Astrocyte (in vitro differentiated cells and primary cell): ENCODE measurements at places on chromosomes 1 and 21. TPM values are rescaled to one million over a fixed set of nuclear protein-coding genes. Genes with fewer than 3 reads are reported as not detected.

SPRR2A gene
- total RNA-seq, result not detected in 2 replicates

SYT6 gene
- total RNA-seq, result 0.38 and 0.39 TPM in 2 replicates

TPTE gene
- not detected in 2 replicates for total RNA-seq

HSD11B1 gene
- total RNA-seq, result not detected in 2 replicates

NUF2 gene
- 2.2 and 2.4 TPM in 2 replicates for total RNA-seq

XCL1 gene
- total RNA-seq, result not detected in 2 replicates

RRAGC gene
- 32.4 and 37.3 TPM in 2 replicates for total RNA-seq

NEXN gene
- total RNA-seq, result 37.5 and 39.4 TPM in 2 replicates

PCBP3 gene
- 1.8 and 2.5 TPM in 2 replicates for total RNA-seq

CTSS gene
- total RNA-seq, result 0.31 and 0.61 TPM in 2 replicates

JAM2 gene
- total RNA-seq, result 3.7 and 7.2 TPM in 2 replicates

C1orf94 gene
- 0.70 and 0.75 TPM in 2 replicates for total RNA-seq

TINAGL1 gene
- 3.9 and 5.7 TPM in 2 replicates for total RNA-seq

RUNX3 gene
- 2.1 and 2.5 TPM in 2 replicates for total RNA-seq

TNFAIP8L2 gene
- not detected in 2 replicates for total RNA-seq

SLC6A9 gene
- 45.2 and 51.4 TPM in 2 replicates for total RNA-seq
